Activated T-cell treated with anti-CD3 and anti-CD28 coated beads, Interleukin-2, amount 50 U/mL, for 1 hour (primary cell): ENCODE measurements at places on chromosomes 13 and 19.
A peak's percentile ranks its signal among the peaks of the same experiment; 100 is the strongest.

DNA sequence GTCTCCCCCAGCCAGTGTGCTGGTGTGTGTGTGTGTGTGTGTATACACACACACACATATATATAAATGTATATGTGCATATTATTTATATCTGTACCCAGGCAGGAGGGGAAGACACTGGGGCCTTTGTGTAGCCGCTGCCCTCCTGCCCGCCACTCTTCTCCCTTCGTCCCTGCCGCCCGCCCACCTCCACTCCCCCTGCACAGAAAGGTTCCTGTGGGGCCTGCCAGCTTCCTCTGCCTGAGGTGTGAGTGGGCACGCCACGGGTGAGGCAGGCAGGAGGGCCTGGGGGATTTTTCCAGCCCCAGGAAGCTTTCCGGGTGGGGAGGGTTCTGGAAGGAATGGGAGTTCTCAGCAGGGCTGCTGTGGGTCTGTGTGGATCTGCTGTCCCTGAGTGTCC, 6.9 kb downstream of the IRF2BP1 start:
- DNase-seq: no peak

DNA sequence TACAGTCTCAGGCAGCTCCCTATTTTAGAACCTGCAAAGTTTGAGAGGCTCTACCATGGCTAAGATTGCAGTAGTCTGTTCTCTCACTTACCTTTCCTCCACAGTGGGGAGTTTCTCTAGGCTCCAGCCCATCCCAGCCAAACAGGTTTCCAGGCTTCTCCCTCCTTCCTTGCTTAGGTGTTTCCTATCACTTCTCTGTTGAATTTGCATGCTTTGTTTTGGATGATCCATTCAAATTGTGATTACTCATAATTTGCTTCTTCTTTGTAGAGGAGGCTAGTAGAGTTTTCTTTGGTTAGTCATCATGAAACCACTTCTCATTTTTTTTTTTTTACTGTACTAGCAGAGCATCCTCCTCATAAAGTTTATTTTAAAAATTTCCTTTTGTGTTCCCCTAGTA, 1242.2 kb upstream of the MIR17HG start:
- no peak for DNase-seq

DNA sequence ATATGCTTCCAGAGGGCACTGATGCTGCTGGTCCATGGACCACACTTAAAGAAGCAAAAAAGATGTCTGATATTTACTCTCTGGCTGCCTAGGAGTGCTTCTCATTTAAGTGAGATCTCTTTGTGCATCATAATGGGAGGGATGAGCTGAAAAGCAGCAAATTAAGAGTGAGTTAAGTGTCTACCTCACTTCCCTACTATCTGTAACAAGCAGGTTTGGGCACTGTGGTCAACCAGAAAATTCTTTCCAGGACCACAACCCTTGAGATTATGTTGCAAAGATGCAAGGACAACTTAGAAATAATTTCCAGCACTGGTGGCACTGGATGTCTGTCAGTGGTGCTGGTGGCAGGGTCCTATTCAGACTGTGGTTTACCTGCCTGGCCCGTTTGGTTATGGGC, 52.1 kb upstream of the USPL1 start:
- DNase-seq: no peak

DNA sequence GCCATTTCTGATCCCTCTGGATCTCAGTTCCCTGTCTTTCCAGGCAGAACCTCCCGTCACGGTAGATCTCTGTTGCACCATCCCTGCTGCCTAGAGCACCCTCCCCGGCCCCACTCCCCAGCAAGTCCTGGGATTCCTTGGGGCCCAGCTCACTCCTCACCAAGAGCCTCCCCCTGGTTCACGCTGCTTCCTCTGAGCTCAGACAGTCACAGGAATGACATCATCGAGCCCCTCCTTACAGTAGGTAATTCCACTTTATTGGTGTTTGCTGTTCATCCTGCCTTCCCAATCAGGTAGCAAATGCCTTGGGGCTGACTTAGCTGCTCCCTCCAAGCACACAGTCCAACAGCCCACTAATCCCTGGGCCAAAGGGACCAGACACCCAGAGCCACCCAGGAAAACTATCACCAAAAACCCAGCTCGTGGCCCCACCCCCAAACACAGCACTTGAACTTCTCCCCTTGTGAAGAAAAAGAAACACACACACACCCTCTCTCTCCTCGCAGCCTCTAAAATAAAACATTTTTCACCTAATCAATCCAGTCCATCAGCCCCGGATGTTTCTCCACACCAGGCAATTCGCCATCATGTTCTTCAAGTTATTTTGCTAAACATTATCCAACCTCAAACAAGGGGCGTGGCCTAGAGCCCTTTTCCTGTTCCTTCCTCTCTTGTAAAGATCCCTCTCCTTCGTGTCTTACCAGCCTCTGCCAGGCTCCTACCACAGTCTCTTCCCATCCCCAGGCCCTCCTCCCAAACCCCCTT, 2.5 kb downstream of the NAPA start:
- no peak for DNase-seq

- no peak for DNase-seq
Observed at GRCh38 chr13:75136151-75136550, 345.8 kb downstream of the TBC1D4 start.

GRCh38 chr13:101714195-101714594, 261.7 kb downstream of the ITGBL1 start:
- no peak for DNase-seq

DNA sequence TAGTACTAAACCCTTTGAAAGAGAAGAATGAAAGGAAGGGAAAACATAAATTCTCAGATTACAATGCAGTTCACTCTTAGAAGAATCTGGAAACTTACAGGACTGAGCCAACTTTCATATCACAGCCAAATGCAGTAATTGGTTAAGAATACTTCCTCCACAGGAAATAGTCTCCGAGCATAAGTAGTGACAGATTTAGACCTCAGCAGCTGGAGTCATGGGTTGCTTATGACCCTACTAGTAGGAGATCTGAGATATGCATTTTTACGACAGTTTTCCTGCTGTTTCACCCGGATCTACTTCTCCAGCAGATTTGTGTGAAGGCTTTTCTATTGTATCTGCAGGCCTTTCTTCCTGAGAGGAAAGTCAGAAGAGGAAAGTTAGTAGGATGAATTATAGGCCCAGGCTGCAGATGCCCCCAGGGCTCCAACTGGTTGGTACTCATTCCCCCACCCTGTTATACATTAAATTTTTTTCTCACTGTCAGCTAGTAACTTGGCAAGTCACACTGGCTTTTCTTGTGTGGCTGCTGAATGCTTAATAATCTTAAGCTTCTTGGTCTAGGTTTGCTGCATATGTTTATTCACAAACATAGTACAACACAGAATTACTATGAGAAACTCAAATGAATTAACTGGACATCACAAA, 1241.5 kb upstream of the MIR17HG start:
- no peak for DNase-seq

DNA sequence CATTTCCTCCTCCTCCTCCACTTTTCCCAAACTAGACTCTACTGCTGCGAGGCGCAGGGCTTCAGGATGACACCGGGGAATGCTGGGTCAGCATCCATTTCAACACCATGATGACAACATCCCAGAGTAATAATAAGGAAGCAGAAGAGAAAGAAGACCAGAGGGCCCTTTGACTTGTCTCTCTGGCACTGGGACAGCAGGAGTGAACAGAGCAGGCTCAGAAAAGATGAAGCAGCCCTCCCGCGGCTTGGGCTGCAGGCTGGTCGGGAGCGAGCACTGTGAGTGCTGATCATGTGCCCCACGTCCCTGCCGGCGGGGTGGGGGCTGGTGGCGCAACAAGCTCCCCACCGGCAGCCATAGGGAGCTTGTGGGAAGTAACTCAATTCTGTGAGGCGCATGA, 30.5 kb downstream of the RANBP3 start:
- DNase-seq: no peak

GRCh38 chr19:850221-850978, 1.7 kb upstream of the ELANE start:
- no peak for DNase-seq

DNA sequence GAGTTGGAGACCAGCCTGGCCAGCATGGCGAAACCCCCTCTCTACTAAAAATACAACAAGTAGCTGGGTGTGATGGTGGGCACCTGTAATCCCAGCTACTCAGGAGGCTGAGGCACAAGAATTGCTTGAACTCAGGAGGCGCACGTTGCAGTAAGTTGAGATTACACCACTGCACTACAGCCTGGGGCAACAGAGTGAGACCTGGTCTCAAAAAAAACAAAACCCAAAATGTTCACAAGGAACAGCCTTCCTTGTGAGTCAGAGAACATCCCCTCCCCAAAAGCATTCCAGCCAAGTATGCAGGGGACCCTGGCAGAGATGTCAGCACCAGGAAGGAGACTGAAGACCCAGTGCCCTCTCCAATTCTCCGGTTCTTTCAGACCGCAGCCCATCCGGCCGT, 314.9 kb upstream of the TSHZ3 start:
- no peak for DNase-seq

GRCh38 chr13:95295026-95295425, 6.2 kb downstream of the ABCC4 start:
- DNase-seq: no peak

- peak; percentile 61 for DNase-seq
Observed at GRCh38 chr13:32267836-32268439, 47.2 kb downstream of the ZAR1L start.

DNA sequence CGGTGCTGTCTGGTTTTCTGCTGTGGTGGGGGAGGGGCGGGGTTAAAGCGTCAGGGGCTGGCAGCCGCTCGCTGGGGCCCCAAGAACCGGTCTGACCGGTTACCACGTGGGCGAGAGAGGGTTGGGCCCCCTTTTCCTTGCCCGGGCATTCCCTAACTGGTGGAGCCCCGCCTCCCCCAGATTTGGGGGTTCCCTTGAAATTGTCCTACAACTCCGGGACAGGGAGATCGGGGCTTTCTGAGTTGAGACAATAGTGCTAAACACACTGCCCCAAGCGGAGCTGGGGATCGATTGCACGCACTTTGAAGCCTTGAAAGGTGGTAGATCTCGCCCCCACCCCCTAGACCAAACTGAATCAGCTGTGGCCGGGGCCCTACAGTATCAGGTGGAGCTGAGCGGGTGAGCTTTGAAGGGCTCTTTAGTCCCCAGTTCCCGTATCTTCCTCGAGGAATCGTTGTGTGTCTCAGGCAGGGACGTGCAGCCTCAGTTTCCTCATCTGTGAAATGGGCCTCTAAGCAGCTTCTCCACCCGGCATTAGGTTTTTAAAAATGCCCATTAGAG, 4.8 kb downstream of the IER2 start:
- DNase-seq: peak; percentile 81

DNA sequence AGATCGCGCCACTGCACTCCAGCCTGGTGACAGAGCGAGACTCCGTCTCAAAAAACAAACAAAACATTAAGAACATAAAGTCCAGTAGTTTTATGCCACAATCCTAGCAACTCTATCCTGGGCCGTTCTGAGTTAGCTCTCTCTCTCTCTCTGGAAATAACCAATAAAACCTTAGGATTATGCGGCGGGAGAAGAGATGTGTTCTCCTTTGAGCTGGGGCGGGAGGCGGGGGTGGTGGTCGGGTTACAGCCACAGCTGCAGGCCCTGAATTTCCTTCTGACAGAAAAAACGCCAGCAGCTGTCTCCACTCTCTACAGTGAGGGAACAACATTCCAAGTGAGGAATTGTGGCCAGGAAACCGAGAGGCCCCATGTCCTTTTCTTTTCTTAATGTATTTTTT, 9.1 kb upstream of the PNMA8A start:
- no peak for DNase-seq

DNA sequence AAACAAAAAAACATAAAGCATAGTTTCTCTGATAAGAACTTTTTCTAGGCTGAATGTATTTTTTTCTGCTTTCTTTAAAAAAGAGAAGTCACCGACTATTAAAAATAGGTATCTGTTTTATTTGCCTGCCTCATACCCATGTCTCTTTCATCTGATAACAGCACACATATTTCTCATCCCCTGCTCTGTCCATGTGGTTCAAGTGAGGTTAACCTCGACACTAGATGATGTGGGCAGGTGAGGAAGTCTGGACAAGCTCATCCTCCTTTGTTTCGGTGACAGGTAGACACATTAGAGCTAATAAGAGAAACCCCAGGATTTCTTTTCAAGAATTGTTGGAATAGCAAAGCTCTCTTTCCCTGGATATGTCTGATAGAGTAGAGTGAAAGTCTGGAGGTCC, 222.7 kb downstream of the GPC5 start:
- no peak for DNase-seq

GRCh38 chr19:46670813-46671212, 9.8 kb upstream of the DACT3 start:
- DNase-seq: no peak

DNA sequence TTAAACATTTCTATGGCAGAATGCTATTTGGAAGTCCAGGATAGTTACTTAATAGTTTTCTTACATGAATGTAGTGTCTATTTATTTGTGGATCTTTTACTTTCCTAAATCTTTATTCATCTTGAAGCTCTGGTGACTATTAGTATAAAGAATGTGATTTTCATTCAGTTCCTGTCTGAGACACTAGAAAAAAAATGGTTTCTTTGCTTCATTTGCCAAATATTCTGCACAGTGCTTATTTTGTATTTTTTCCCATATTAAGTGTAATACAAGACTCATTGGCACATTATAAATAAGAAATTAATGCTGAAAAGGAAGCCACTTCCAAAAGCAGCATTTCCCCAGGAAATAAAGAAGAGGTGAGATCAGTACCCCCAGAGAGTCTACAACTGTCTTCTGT, 109.8 kb downstream of the POSTN start:
- no peak for DNase-seq

DNA sequence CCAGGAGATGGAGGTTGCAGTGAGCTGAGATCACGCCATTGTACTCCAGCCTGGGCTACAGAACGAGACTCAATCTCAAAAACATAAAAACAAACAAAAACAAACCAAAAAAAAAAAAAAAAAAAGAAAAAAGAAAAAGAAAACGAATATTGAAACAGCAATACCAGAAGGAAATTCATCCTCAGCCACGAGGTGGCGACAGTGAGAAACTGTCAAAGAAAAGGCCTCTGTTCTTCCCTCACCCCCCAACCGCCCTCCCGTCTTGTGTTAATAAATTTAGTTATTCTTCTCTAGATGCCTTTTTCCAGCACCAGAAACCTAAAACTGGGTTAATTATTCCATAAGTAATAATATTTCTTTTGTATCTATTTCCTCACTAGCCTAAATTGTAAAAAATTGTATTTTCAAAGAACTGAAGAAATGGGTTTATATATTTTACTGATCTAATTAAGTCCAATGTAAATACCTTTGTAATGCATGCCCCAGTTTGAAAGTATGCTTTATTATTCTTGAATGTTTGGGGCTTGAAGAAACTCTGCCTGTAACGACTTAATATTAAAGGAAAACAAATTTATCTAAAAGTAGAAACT, 38.6 kb downstream of the LIG4 start:
- peak; percentile 60 for DNase-seq

DNA sequence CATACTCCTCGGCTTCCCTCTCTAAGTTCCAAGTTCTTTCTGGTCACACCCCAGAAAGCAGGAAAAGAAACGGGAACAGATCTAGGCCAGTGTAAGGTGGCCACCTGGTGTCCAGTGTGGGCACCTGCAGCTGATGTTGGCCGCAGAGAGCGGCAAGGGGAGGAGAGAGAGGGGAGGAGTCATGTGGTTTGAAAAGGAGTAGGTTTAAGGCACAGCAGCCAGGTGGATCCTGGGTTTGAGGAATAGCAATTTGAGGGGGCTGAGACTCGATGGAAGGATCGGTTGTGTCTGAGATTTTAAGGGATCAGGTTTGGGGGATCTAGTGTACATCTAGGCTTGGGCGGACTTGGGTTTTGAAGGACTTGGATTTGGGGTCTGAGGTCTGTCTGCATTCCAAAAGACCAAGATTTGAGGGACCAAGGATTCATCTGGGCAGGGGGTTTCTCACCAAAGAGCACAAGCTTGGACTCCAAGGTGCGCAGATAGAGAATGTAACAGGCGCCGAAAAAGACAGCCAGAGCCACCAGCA, 1.2 kb downstream of the RABAC1 start:
- peak; percentile 39 for DNase-seq
